ENCODE measurements at places on chromosomes 12 and 14. TPM values are rescaled to one million over a fixed set of nuclear protein-coding genes. Genes with fewer than 3 reads are reported as not detected.

The ANKRD33 gene
- not detected for total RNA-seq

The AQP6 gene
- total RNA-seq: not detected

The MYBPC1 gene
- not detected for total RNA-seq

The FAM186B gene
- total RNA-seq: 0.08 TPM

The ANO6 gene
- 77.7 TPM for total RNA-seq

The MYO1H gene
- total RNA-seq: not detected

The SMCO2 gene
- total RNA-seq: 0.36 TPM

The LRRK2 gene
- 2.5 TPM for total RNA-seq

The ANAPC7 gene
- 59.3 TPM for total RNA-seq

The RNASE2 gene
- not detected for total RNA-seq

The MUCL1 gene
- total RNA-seq: not detected

The MMP19 gene
- total RNA-seq: 0.13 TPM

The PRKCH gene
- total RNA-seq: 4.0 TPM

The PLA2G1B gene
- total RNA-seq: not detected

The RHOJ gene
- not detected for total RNA-seq

The ACSS3 gene
- 0.07 TPM for total RNA-seq

The PMCH gene
- total RNA-seq: not detected

Measured in A549 treated with DMSO at 1 μM for 4 hours (cell line).